ENCODE measurements at places on chromosomes 13 and 19.

DNA sequence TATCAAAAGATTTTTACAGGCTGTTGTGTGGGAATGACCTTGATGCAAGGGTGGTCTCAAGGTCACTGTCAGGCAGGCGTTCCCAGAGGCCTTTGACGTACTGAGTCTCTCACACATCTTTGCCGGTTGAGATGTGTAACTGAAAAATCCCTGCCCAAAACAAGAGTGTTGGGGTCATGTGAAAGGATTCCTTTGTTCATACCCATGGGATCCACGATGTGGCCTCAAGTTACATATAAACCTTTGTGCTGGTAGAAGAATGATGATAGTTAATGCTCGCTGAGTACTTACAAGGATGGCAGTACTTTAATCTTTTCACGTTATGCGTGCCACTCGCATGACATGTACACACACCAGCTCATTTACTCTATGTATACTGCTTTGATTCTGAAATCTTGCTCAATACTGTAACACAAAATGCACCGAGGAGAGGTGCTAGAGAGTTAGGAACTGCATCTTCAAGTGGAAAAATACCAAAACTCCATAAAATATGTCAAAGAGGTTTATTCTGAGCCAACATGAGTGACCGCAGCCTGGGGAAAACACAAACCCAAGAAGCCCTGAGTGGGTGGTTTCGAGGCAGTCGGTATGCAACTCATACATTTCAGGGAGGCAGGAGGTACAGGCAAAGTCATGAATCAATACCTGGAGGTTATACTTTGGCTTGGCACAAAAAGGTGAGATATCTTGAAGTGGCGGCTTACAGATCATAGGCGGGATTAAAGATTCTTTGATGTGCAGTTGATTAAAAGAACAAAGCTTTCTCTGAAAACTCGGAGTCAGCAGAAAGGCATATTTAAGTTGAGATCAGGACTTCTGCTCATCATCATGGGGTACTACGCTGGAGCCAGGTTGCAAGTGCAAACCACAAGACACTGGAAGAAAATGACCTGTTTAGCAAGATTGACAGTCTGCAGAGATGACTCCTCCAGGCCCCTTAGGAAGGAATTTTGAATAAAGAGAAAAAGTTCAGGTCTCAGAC is 87.4 kb upstream of the ARHGEF7 start:
- DNase-seq: no peak

GRCh38 chr13:78977311-78977710 is 318.4 kb upstream of the OBI1 start:
- no peak for DNase-seq

DNA sequence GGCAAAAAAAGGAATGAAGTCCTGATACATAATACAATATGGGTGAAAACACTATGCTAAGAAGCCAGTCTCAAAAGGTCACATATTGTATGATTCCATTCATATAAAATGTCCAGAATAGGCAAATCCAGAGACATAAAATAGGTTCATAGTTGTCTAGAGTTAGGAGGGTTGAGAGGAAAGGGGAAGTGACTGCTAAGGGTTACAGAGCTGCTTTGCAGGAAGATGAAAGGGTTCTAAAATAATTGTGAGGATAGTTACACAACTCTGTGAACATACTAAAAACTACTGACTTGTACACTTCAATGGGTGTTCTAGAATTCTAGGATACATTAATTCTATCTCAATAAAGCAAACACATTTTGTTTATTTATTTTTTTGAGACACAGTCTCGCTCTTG is 25.7 kb downstream of the CAB39L start:
- no peak for DNase-seq

DNA sequence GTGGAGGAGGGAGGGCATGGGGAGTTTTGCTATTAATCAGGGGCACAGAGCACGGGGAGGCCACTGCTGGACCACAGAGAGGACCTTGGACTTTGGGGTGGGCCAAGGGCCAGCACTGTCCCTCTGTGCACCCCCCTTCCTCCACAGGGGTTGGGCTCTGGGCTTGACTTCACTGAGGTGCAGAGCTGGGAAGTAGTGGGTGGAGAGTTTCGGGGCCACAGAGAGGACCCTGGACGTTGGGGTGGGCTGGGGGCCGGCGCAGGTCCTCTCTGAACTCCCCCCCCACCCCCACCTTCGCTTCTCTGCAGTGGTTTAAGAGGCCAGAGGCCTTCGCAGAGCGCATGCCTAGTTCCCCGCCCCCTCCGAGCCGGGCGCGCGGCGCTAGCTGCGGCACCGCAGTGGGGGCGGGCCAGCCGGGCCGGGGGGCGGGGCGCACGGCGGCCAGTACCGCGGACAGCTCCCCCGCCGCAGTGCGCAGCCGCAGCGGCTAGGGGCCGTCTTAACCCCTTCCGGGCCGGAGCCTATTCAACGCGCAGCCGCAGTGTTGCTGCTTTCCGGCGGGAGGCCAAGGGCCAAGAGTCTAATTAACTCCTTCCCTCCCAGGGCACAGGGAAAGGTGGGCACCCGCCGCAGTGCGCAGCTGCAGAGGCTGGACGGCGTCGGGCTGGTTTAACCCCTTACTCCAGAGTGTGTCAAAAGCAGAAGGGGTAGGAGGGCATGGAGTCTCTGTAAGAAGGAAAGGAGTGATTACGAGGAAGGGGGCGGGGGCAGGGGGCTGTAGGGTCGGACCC is 3.7 kb downstream of the KCNC3 start:
- DNase-seq: peak; percentile 82

- no peak for DNase-seq
Measured at GRCh38 chr19:7638802-7639465, 2.0 kb downstream of the STXBP2 start.
